ENCODE measurements at places on chromosomes 12 and 14. TPM values are rescaled to one million over a fixed set of nuclear protein-coding genes. Genes with fewer than 3 reads are reported as not detected.

DNA sequence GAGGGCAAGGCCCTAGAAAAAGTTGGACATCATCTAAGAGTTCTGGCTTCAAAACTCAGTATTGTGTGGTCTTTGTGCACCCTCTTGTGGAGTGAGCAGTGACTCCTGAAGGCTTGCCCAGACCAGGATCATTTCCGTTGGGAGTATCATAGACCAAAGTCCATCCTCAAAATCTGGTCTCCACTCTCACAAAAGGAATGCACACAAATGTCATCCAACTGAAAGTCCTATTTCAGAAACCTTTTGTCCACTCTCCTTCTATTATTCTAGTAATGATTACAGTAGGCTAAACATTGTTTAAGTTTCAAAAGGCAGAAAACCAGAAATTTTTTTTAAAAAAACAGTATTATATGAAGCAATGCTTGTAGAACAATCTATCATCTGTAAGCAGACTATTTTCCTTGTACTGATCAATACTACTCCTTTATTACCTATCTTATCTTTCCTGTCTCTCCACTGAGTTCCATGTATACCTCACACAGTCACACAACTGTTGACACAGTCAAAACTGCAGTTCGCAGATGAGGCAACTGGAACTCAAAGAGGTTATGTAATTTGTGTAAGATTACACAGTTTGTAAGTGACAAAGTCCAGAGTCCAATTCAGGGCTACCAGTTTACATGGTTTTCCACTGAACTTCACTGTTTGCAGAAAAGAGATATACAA, 41.4 kb downstream of the COX16 start:
- DNase-seq = peak; percentile 10

TMEM179 gene
- not detected for total RNA-seq

DNA sequence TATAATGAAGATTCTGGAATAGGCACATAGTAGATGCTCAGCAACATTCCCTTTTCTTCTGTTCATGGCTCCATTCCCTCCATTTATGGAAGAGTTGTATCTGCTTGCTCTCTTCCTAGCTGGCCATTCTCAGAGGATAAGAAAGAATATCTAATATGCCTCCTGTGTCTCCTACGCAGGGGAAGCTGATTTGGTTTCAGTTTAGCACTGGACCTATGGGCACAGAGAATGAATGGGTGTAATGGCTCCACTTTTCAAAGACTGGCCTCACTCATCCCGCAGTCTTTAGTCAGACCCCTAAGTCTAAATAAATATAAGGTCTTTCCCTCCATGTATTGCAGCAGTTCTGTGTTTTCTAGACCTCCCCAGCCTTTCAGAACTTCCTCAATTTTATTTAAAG, 2.0 kb downstream of the PKP2 start:
- no peak for DNase-seq

- DNase-seq = no peak
Observed at GRCh38 chr12:53652366-53652765, 23.5 kb downstream of the ATP5MC2 start.

- no peak for DNase-seq
Observed at GRCh38 chr12:7629465-7629864, 36.2 kb downstream of the APOBEC1 start.

GRCh38 chr14:30607156-30607780, 14.9 kb upstream of the SCFD1 start:
- no peak for DNase-seq

DNA sequence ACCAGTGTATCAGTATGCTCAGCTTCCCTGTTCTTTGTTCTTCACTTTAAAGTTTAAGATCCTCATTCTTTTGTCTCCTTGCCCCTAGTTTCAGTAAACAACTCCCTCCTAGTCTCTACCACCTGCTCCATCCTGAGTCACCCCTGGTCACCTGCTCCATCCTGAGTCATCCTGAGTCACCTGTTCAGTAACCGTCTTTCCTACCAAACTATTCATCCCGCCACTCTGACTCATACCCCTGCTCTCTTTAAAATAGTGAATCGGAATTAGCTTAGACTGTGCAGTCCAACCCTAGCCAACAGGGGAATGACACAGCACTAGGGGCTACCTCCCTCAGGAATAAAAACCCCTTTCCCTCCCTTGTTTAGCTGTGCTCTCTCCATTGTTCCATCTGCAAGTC, 888.1 kb upstream of the MDGA2 start:
- peak; percentile 77 for DNase-seq

SLCO1C1 gene
- total RNA-seq = not detected

GRCh38 chr12:27545665-27546064, 21.7 kb downstream of the PPFIBP1 start:
- no peak for DNase-seq

AMN gene
- total RNA-seq = 1.2 TPM

DNA sequence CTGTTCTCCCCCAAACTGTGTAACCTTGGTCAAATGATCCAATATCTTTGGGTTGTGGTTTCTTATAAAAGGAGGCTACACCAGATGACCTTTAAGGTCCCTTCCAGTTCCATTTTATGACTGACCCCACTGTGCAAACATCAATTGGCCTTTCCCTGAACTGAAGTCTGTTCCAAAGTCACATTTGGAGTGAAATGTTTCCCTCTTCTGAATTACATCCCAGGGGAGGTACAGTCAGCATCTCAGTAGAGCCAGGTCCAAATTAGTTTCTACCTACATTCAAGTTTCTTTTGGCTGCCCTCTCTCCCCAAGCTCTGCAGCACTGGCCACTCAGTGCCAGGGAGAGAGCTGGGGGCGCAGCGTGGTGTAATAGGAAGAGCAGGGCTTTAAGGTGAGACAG, 34.4 kb downstream of the LIMA1 start:
- no peak for DNase-seq

GRCh38 chr12:12443431-12443878, 86.6 kb downstream of the BORCS5 start:
- no peak for DNase-seq

- peak; percentile 63 for DNase-seq
Observed at GRCh38 chr12:58487678-58488161, 432.6 kb downstream of the LRIG3 start.

DNA sequence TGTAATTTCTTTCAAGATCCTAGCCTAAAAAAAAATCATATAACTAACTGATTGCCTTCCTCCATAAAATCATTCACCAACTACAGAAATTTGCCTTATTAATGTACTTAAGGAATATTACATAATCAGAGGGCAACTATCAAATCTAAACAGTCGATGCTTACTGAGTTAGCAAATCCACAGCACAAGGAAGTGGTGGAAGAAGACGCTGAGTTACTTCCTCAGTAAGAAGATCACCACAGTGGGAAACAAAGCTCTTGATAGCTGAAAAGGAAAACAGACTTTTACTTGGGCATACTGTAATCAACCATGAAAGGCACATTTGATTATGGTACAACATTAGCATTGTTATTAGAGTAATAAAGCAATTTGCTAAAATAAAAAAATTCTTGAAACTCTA, 48.7 kb downstream of the HEATR5A start:
- DNase-seq = no peak

DNA sequence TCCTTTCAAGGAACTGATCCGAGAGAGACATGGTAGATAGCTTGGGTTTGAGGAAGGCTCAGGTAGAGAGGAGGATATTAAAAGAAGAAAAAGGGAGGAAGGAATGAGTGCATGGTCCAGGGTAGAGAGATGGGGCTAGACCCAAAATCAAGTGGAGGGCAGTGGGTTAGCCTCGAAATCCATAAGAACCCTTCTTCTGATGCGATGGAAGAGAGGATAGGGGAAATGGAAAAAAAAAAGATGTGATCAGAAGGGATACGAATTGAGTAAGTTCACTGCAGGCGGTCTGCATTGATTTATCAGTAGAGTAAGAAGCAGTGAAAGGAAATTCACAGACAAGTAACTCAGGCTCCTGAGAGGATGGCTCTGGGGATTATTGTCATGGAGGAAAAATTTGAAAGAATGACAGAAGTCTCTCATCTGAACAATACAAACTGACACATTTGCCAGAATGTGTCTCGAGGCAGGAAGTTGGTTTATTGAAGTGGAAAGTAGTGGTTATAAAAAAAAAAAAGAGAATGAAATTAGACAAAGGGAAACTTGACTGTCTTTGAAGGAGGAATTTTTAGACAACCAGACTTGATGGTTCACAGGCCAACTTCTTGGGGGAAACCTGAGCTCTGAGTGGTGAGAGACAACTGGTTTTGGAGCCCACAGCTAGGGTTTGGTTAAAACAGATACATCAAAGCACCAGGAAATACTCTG, 10.2 kb downstream of the PPFIBP1 start:
- DNase-seq = no peak

DNA sequence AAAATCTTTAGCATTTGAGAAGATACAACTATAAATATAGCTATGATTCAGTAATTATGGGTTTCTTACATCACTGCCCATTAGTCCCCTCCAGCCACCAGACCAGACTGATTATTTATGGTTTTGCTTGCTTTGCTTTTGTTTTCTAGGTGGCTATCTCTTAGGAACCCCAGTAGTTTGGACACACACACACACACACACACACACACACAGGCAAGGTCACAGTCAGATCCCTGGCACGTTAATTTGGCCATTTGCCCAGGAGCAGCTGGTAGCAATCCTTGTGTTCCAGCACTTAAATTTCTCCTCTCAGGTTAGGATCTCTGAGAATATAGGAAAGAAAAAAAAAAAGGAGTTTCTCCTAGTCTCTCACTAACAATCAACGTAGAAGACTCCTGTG, 90.2 kb upstream of the RESF1 start:
- DNase-seq = no peak

KIF5A gene
- 1.2 TPM for total RNA-seq

GRCh38 chr12:95216711-95217376, 423 bp downstream of the FGD6 start:
- DNase-seq = no peak

GRCh38 chr14:27391331-27391730, 793.5 kb upstream of the NOVA1 start:
- DNase-seq = no peak

TSHR gene
- total RNA-seq = not detected

DNA sequence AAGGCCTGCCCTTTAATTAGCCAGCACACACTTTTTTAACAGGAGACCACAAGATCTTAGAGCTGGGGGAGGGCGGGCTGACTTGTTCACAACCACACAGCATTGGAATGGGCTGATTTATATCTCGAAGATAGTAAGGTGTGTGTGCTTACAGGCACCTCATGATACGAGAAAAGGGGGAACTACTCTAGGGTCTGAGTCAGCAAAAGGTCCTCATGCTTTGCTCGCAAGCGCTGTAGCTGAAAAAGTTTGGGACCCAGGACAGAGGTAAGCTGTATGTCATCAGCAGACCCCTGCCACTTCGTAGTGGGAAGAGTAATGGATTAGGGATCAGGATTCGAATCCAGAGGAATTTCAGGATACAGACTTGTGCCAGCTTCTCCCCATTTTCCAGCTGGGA, 88.9 kb upstream of the RBM19 start:
- no peak for DNase-seq

DNA sequence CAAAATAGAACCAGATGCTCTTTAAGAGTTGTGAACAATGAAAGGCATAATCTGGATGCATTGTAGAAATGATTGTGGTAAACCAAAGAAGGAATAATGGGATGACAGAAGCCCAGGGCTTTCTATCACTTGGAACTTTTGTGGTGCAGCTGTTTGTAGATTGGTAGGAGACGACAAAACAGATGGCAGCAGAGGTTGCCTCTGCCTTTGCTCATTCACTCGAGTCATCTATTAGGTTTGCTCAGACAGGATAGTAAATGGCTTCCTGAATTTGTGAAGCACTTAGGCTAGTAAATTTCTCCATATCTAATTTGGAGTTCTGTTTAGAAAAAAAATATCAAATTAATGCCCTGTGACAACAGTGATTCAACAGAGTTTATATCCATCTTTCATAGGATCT, 78.4 kb downstream of the FGD4 start:
- DNase-seq = no peak

TMEM30B gene
- 11.3 TPM for total RNA-seq

DNA sequence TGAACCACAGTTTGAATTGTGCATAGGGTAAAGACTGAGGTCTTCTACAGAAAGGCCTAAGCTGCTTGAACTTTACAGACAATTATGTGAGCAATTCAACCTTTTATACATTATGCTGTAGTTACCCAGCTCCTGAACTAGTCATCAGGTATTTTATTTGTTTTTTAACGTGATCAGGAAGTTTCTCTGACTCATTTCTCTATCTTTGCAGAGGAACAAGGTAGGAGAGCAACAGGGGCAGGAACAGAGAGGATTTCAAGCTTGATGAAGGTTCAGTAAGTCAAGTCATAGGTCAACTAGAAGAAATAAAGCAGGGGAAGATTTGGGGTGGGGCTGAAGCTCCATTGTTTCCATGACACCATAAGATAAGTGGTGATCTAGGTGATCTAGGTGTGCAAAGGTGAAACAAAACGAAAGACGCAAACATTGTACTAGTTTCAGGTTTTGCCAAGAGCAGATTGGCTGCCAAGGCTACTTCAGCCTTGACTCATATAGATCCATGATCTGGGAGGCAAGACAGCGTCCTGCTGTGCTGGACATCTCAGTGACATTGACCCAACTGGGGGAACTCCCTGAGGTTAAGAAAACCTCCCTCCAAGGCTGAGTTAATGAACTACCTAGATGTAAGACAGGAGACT, 198.1 kb downstream of the DAD1 start:
- no peak for DNase-seq

RFX4 gene
- total RNA-seq = not detected

HOXC10 gene
- total RNA-seq = 9.2 TPM

TCL1A gene
- not detected for total RNA-seq

DNA sequence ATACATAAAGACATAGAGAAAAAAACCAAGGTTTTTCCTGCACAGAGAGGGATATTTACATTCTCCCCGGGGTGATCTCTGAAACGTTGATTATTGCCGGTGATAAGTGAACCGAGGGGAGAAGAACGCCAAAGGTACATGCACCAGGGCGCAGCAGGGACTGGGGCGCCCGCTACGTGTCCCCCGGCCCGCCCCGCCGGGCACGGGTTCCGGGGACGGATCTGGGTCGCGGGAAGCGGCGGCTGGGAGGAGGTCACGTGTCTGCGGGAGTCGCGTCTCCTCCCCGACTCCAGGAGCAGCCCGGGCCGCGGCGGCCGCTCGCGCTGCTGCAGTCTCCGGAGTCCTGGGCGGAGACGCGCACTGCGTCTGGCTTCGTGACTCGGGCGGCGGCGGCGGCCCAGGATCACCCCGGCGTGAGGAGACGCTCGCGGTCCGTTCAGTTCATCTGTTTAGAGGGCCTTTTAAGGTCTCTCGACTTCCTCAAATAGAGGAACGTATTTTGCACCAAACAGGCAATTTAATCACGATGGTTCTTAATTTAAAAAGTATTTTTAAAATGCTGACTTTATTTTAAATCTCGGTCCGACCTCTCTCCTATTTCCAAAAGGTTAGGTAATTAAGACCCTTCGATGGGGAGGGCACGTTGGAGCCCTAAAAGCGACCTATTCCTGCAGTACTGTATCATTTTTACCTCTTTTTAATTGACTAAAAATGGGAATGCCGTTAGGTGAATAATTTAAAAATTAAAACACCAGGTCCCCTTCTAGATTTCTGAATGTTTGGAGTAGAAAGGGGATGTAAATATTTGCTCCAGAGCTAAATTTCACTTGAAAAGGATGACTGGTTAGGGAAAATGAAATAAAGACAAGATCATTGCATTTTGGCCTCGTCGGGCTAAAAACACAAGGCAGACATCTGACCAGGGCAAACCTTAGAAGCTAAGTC, 1.8 kb upstream of the BHLHE41 start:
- DNase-seq = no peak

IL23A gene
- 30.9 TPM for total RNA-seq
